Caki2 (cell line): ENCODE measurements at places on chromosomes 6 and 20.

DNA sequence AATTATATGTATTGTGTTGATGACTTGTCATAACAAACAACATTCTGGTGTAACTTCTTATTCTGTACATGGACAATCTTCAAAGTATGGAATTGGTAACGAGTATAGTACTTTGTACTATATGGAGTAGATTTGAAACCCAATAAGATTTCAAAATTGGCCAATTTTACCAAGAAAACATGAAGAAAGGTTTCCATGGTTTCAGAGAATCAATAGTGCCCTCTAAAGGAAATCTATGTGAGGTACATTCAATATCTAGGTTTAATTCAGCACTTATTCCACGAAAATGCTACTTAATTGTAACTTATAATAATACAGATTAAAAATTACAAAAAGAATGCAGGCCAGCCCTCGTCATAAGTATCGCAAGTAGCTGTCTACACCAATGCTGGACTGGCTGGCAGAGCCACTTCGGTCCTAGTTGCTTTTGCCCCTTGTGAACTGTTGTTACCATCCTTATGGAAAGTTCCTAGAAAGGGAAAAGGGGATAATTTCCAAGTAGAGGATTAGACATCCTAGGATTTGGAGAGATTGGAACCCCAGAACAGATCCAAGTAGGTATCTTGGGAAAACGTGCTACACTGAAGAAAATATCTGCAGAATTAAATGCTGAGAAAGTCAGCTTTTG, 70.9 kb downstream of the LCA5 start:
- no peak for DNase-seq

DNA sequence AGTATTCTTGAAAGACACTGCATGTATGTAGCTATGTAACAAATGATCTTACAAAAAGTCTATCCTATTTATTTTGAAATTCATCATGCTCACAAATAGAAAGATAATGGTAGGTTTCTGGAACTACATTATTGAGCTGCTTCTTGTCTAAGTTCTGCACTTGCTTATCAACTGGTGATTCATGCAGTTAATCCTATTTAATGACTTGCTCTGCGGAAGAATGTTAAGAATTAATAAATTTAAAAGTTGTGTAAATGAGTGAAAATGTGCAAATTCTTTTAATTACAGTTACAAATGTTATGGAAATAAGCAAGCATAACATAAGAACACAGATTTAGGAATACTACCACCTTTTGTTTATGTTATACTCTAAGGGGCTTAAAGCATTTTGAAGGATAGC, 67.1 kb upstream of the MCM9 start:
- DNase-seq, result no peak

DNA sequence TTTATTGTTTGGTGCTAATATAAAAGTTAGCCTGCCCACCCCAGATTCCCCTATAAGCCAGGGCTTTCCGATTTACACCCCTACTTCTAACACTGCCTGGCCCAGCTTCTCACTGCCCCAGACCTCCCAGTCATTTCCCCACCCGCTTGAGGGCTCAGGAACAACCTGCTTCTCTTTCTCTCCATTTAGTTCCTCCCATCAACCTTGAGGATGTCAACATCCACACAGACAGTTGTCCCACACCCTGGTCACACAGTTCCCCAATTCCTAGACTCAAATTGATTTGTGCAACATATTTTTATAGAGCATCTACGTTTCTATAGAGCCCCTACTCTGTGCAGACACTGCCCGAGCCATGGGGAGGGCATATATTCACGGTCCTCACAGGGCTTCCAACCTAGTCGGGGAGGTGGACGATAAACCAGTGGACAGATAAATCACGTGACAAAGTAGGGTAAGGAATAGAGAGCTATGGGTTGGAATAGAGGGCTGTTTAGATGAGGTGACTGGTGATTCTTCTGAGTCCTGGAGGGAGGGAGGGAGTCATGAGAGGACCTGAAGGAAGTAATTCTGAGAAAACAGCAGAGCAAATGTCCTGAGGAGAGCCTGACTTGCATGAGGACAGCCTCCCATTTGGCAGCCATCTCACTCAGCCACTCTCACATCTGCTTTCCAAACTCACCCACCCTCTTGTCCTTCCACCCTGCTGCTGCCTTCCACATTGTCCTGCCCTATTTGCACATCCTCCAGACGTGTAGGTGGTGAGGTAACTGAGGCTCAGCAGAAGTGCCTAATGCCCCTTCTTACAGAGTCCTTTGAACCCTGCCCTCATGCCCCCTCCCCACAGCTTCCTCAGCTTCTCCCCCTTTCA, 6.3 kb downstream of the GABRR2 start:
- no peak for DNase-seq

GRCh38 chr20:17456279-17456678, 74.9 kb downstream of the BFSP1 start:
- DNase-seq, result no peak

DNA sequence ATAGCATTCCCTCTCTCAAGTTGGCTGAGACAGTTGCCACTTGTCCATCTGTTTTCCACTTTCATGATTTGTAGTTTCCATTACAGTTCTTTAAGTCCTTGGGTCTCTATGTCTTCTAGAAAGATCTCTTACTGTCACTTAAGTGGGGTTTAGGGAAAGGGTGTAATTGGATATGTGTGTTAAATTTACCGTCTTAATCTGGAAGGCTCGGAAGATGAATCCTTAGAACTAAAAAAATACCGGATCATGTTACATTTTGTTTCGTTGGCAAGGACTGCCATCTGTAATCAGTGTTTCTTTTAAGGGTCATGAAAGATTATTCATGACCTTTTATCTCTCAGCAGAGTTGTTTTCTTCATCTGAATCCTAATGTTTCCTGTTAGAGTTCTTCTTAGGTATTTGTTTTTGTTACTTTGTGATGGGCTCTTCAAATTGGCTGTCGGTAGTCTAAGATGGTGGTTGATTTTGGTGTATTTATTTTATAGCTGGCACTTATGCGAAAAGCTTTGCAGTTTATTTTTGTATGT, 21.8 kb upstream of the BTBD3 start:
- DNase-seq, result no peak

DNA sequence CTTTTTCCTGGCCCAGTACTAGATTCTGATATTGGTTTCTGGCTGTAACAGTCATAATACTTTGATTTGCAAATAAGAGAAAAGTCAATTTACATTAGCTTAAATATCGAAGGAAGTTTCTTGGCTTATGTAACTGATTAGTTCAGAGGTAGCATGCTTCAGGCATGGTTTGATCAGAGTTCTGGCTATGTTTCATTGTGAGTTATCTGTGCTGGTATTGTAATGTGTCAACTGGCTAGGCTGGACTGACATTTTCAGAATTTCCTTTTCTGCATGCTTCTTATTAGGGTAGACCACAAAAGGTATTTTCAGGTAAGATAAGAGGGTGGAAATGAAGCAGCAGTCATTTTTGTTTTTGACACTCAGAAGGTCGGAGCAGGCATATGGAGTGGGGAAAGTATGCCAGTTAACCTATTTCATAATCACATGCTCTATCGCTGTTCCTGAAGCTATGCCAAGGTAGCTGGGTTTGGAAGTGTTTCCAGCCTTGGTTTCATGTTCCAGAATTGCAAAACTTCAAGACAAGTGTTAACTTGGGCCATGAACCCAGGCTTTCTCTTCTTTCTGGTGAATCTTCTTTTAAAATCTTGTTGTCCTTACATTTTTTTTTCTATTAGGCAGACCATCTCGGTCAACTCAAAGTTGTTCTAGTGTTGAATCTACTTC, 244.9 kb downstream of the DHX35 start:
- DNase-seq, result no peak

DNA sequence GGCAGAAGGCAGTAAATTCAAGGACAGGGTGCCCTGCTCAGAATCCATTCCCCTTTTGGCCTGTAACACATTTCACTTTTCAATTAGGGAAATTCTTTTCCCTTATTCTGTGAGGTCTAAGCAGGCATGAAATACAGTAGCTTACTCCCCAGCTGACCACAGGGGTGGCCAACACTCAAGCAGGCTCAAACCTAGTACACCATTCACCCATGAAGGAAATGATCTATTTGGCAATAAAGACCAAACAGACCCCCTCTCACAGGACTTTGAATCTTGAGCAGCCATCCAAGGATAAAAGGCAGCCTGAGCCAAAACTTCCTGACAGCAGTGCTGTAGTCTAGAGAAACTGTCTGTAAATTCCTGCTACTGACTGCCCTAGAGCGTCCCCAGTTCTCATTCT, 17.7 kb downstream of the PDSS2 start:
- no peak for DNase-seq

GRCh38 chr6:145885431-145885830, 70.8 kb upstream of the FBXO30 start:
- no peak for DNase-seq

- no peak for DNase-seq
Measured at GRCh38 chr6:132007474-132008190, 56.5 kb upstream of the CCN2 start.

GRCh38 chr6:158729906-158730540, 80.2 kb downstream of the SYTL3 start:
- DNase-seq, result no peak

- no peak for DNase-seq
Measured at GRCh38 chr20:43167615-43168014, 22.1 kb downstream of the PTPRT start.

- DNase-seq, result no peak
Measured at GRCh38 chr6:142764311-142764710, 180.7 kb downstream of the HIVEP2 start.

GRCh38 chr6:3414327-3415081, 42.3 kb downstream of the SLC22A23 start:
- DNase-seq, result no peak

DNA sequence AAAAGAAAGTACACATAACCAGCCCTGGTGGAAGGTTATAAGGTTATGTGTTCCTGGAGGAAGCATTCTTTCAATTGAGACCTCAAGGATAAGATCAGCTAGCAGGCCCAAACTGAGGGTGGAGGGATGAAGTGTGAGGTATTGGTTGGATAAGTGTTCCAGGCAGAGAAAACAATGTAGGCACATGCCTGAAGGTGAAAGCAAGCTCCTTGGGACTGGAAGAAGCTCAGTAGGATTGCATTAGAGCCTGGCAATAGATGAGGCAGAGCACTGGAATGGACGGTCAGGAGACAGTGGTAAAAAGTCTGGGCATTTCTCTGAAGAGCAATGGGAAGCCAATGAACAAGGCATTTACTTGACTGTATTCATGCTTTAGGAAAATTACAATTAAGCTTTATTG, 89.9 kb upstream of the SHLD1 start:
- DNase-seq, result no peak

DNA sequence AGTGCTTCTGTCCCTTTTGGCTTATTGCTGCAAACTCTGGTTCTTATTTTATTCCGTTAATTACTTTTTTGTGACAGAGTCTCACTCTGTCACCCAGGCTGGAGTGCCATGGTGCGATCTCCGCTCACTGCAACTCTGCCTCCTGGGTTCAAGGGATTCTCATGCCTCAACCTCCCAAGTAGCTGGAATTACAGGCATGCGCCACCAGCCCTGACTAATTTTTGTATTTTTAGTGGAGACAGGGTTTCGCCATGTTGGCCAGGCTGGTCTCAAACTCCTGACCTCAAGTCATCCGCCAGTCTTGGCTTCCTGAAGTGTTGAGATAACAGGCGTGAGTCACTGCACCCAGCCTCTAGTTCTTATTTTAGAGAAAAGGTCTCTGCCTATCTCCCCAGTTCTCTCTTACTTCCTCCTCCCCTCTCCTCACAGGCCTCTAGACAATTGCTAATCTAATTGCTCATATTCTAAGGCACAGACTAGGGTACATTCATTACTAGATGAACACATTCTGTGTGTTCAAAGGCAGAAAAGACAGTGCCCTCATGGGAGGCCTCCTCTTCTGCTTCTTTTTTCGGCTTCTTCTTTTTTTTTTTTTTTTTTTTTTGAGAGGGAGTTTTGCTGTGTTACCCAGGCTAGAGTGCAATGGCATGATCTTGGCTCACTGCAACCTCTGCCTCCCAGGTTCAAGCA, 27.0 kb downstream of the EDEM2 start:
- no peak for DNase-seq

DNA sequence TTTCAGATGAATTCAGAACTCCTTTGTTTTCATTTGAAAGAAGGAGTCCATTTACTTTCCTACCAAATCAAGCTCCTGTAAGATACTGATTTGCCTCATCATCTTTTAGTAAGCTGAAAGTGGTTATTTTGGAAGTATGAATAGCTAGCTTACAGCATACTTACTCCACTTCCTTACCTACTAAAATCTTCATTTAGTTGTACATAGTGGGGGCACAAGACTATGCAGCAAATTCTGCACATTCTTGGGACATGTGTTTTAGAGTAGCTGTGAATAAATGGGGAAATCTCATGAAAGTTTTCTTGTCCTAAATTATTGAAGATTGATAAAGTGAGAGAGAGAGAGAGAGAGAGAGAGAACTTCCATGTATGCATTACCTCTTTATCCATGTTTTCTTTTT, 256.3 kb downstream of the OGFRL1 start:
- DNase-seq, result no peak
